NCI-H1436 (cell line): ENCODE measurements at places on chromosomes 7 and 10.

- DNase-seq, result peak; percentile 54
Measured at GRCh38 chr7:157690833-157691585, 354.2 kb downstream of the DNAJB6 start.

- DNase-seq, result no peak
Measured at GRCh38 chr7:22801912-22802311, 20.7 kb downstream of the TOMM7 start.

- DNase-seq, result no peak
Measured at GRCh38 chr7:26704786-26705185, 159.6 kb downstream of the SKAP2 start.

DNA sequence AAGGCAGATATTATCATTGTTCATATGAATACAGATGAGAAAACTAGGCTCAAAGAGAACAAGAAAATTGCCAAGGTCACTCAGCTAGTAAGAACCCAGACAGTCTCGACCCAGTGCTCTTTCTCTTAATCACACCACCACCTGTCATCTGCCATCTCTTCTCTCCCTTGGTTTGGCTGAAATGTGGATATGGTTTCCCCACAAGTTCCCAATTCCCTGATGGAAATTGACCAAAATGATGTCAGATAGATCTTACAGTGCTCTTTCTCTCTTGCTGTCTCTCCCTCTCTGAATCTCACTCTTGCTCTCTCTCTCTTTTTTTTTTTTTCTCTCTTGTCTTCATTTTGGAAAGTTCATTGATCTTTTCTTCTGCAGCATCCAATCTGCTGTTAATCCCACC, 9.1 kb downstream of the C10orf90 start:
- no peak for DNase-seq

- DNase-seq, result no peak
Measured at GRCh38 chr10:132978542-132978941, 36.2 kb upstream of the CFAP46 start.
